ENCODE measurements at places on chromosomes 4 and X.
A peak's percentile ranks its signal among the peaks of the same experiment; 100 is the strongest.

DNA sequence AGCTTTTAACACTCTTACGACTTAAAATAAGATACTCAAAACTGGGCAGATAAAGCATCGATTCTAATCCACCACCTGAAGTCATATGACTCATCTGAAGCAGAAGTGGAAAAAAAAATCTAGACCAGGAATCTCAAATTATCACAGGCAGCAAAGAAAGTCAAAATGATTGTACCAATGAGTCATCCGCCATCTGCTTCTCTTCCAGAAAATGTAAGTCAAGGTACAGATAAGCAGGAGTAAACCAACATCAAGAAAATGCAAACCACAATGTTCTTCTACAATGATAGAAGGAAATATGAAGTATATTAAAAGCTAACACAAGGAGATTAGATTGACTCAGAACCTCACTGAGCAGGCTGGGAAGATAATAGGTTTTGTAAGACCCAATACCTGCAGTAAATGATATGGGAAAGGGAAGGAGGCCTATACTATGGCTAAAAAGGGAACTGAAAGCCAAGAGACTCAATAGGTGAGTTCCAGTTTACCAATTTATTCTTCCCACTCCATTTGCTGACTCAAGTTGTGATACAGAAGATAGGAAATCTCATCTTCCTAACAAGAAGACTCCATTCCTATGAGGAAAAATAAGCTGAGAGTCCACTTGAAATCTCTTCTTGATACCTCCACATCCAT is 88.4 kb upstream of the TET2 start:
- no peak for DNase-seq

- no peak for DNase-seq
Observed at GRCh38 chrX:74324131-74324530, 20.2 kb downstream of the ZCCHC13 start.

DNA sequence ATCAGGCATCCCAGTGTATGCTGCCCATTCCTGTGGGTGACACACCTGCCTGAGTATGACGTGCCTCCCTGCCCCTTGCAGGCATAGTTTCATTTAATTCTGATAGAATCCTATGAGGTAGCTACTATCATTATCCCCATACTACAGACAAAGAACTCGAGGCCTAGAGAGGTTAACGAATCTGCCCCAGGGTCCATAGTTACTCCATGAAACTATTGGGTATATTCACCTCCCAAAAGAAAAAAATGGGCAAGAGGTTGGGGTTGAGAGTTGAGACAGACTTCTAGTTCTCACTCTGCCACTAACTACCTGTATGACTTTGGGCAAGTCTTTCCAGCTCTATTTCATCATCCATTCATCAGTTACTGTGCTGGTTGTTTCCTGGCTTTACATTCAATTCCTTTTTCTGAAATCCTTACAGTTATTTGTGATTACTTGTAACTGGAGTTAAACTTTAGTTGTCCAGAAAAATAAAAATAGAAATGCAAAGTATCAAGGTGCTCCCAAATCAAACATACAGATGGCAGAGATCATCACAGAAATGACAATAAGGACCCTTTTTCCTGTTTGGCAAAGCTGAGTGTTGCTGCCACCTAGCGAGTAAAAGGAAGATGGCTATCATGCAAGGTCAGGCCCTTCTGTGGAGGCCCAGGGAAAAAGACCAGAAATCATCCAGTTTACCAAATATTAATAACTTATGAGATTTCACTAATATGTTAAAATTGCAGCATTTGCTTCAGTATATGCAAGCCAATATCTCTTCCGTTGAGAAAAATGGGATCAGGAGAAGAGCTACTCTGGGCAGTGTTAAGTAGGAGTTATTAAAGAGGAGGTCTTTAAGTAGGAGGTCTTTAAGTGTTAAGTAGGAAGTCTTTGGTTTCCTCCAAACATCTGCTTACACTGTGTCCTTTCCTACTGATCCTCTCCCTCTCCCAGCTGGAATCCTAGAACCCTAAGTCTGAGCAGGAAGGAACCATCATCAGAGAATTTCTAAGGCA is 17.1 kb upstream of the MAP7D3 start:
- DNase-seq = peak; percentile 12

- no peak for DNase-seq
Observed at GRCh38 chr4:48944252-48944651, 37.7 kb upstream of the OCIAD2 start.

DNA sequence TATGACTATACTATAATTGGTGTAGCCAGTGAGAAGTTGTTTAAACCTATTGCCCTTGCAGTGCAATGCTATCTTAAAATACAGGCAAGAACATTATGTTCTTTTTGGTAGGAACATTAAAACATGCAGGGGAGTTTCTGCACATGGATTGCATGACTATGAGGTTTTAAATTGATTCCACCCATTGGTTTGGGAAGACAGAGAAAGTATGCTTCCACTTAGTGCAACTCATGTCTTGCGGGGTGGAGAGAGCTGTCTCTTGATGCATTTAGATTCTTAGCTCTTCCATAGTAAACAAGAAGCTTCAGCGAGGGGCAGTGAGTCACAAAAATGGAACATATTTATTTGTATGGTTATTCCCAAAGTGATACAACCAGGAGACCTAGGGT is 39.5 kb upstream of the RASL11B start:
- DNase-seq = no peak

- no peak for DNase-seq
Observed at GRCh38 chr4:35538807-35539206, 705.5 kb downstream of the ARAP2 start.

DNA sequence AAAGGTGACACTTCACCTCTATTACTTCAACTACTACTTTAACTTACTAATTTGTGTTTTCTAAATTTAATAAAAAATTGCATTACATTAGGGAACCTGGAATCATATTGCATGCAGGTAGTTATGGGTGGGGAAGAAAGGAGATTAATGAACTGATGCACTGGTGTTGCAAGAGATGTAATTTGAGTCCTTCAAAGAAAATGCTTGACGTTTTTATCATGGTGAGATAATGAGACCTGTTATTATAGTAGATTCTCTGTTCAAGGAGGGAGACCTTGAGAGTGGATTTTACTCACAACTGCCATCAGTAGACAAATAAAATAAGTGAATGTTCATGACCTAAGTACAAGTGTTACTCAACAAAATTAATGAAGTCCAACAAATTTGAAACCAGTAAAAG is 26.4 kb upstream of the MED14 start:
- DNase-seq = no peak

GRCh38 chr4:183185018-183185417 is 86.0 kb downstream of the WWC2 start:
- no peak for DNase-seq
